Activated T-cell treated with anti-CD3 and anti-CD28 coated beads, Interleukin-2, amount 50 U/mL, for 72 hours (primary cell): ENCODE measurements at places on chromosomes 1 and 21.
A peak's percentile ranks its signal among the peaks of the same experiment; 100 is the strongest.

DNA sequence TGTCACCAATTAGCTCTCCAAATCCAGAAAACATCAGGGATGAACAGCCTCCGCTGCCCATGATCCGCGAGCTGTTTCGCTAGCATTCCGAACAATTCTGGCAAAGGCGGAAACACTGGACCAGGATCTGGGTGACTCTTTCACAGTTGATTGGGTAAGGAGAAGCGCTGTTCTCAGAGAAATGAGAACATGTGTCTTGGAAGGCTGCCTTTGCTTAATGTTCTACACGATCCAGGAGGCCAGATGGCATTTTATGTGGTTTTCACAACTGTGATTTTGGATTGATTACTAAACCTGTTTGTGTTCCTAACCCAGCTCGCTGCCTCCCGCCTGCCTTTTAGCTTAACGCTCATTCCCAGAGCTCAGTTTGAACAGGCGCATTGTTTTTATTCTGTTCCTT lies 144.0 kb downstream of the KIF26B start:
- no peak for DNase-seq

- no peak for DNase-seq
Observed at GRCh38 chr1:208599063-208599462, 354.9 kb upstream of the PLXNA2 start.

- DNase-seq: no peak
Observed at GRCh38 chr1:156433032-156433431, 64.0 kb downstream of the RHBG start.

DNA sequence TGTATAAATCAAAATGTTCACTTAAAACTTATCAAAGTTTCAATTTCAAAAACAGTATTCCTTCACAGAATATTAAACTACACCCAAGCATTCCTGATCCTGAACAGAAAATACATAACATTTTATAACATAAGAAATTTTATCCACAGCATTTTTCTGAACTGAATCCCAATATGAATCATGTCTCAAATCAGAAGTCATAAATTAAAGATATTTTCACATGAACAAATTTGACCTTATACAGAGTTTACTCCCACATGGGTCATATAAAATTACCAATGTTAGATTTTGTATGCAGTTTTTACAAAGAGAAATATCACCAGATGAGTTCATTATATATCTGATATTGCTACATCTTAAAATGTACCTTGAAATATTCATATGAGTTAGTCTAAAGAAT lies 48.6 kb upstream of the ASPM start:
- DNase-seq: no peak

DNA sequence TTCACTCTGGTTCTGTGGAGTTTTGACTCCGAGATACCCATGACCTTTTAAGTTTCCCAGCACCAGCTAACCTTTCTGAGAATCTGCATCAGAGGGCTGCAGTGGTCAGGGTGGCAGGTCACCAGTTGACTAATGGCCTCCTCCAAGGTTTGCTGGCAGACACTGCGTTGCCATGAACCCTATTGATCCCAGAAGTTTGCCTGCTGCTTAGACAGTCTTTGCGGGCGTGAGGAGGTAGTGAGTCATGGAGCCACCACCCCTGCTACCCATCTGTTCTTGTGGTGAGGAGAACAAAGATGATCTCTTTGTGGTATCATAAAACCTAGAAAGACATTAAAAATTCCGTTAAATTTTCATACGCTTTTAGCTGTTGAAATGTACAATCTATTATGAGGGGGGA lies 180.4 kb downstream of the FGGY start:
- DNase-seq: peak; percentile 78

GRCh38 chr1:116457946-116458604 lies 85.0 kb downstream of the ATP1A1 start:
- DNase-seq: no peak

DNA sequence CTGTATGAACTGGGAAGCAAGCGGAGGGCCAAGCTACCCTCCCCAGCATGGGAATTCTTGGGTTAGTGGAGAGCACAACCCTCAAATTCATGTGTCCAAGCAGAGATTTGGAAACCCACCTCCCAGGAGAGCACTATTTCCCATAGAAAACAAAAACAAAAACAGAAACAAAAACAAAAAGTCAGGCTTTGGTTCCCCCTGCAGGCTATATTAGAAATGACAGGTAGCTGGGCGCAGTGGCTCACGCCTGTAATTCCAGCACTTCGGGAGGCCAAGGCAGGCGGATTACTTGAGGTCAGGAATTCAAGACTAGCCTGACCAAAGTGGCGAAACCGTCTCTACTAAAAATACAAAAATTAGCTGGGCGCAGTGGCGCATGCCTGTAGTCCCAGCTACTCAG lies 10.8 kb downstream of the MINDY1 start:
- DNase-seq: peak; percentile 37

DNA sequence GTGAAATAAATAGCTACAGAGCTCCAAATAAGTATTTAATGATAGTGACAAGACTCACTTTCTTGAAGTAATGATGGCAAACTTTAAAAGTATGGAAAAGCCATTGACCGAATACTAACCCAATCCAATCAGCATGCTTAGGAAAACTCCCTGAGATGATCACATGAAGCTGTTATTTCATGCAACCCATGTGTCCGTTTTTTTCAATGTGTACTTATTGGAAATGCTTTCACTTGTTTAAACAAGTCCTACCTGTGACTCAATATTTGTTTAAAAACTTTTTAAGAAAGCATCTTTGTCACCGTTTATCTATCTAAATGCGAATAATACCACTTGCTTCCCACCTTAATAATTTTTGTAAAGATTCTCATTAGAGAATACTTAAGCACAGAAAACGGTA lies 185.8 kb downstream of the NRIP1 start:
- no peak for DNase-seq

- no peak for DNase-seq
Observed at GRCh38 chr1:200429221-200429751, 19.4 kb upstream of the ZNF281 start.

DNA sequence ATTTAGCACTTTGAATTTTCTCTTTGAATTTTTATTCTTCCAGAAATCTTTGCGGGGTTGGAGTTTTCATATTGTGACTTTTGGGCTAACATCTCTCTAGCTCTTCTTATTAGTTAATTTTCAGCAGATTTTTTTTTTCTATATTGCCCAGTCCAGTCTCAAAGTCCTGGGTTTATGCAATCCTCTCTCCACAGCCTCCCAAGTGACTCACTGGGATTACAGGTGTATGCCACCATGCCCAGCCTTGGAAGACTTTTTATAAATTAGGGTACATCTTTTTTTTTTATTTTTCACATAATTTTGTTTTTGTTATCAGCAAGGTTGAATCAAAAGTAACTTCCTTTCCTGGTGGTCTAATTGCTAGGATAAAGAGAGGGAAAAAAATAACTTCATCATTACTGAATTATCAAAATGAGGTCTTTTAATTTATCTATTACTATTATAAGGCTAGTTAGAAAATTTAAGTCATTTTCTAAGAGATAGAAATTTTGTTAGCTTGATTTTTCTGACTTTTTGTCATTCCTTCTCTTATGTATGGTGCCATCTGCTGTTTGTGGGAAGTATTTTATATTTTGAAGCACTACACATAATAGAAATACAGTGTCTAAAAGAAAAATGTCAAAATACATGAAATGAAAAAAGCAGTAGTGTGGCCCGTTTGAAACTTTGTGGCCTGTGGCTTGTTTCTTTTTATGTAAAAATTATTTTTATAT lies 273.4 kb upstream of the CACYBP start:
- no peak for DNase-seq

- DNase-seq: no peak
Observed at GRCh38 chr21:38953516-38953915, 147.8 kb downstream of the ETS2 start.

DNA sequence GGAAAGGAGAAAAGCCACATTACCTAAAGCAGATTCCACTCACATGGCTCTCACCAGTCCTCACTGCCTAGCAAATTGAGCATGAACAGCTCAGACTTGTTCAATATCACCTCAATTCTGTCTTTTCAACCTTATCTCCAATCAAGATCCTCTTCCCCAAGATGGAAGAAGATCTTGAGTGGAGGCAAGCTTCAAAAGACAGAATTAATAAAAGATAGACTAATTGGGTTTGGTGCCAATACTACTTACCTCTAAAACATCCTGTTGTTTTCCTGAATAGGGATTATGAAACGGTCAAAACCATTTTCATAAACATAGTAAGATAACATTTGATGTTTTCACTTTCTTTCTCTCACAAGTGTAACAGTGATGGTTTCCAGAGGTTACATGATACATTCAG lies 349.2 kb upstream of the PLD5 start:
- DNase-seq: no peak

DNA sequence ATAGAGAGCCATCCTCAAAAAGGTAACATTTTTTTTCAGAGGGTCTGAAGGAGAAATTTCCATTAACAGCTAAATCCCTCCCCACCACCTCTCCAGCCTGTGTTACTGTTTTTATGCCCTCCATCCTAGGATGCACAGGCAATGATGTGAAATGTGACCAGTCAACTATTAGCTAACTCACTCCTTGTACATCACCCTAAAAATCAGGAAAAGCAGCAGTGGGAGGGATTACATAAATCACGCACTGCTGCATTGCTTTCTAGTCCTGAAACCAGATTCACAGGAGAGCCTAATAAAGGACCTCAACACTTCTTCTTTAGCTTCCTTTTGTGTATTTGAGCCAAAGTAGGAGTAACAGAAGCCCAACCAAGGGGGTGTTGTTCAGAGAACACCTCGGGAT lies 66.3 kb downstream of the LMO4 start:
- no peak for DNase-seq

DNA sequence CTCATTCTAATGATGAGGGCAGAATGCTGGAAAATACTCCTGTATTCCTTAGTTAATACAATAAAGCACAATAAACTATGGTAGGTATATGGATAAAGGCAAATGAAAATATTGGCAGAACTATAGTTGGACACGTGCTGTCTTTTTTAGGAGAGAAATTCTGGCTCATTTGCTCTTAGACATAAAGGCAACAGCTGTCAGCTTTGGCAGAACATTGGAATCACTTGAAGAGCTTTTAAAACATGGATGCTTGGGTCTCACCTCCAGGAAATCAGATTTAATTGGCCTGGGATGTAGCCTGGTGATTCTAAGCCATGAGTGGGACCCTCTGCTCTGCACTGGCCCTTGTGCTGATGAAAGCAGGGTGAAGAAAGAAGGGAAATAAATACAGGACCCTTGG lies 9.9 kb downstream of the CRP start:
- no peak for DNase-seq

DNA sequence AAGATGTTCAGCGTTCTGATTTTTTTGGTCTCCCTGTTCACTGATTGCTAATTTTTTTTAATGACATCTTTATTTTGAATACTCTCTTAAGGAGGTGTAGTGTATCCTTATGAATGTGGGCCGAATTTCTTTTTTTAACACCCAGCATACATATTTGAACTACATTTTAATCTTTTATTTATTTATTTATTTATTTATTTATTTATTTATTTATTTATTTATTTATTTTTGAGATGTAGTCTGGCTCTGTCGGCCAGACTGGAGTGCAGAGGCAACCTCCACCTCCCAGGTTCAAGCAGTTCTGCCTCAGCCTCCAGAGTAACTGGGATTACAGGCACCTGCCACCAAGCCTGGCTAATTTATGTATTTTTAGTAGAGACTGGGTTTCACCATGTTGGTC lies 15.1 kb downstream of the ZBTB8A start:
- DNase-seq: no peak

DNA sequence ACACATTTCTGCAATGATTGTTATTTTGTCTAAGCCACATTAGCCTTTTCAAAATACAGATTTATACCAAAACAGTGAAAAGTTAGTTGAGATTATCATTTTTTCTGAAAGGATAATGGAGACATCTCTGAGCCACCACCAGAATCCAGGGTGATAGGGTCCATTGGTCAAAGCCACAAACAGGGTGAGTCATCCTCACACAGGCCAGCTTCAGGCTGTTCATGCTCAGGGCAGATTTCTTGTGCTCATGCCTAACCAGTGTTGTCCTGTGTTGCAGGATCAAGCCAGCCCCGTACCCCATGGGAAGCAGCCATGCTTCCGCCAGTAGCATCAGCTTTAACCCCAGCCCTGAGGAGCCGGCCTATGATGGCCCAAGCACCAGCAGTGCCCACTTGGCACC lies 13.4 kb downstream of the ELOA start:
- no peak for DNase-seq

DNA sequence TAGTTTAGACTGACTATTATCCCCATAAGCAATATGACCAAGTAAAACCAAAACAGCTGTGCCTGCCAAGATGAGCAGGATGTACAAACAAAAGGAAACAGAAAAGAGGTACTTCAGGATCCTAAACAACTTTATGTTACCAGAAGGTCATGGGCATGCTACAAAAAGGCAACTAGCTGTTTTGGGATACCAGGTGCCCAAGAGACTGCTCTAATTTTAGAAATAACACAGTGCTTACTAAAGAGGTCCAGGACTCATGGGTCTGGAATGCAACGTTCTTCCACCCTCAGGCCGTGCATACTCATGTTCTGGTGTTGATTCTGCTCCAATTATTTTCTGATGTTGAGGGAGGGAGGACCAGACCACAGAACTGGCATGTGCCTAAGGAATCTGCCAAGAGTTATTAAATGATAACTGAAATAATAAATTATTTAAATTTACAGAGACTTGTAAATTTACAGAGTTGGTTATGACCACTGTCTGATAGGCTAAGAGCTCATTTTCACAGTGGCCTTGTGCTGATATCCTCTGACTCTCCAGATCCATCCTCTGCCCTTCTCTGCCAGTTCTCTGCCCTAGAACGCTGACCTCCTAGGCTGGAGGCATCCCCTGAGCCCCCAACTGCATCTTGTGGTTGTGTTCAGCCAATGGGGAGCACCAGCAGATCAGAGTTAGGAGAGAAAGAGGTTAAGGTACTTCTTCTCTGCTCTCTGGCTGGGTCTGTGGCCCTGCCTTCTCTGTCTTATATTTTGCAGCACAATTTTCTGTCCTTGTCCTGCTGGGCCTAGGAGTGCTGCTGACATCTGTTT lies 37.7 kb upstream of the BCL10 start:
- no peak for DNase-seq

- DNase-seq: no peak
Observed at GRCh38 chr1:182260516-182260915, 131.1 kb downstream of the GLUL start.

- DNase-seq: no peak
Observed at GRCh38 chr21:27026501-27026900, 59.6 kb upstream of the ADAMTS5 start.

- DNase-seq: no peak
Observed at GRCh38 chr1:109025694-109026093, 16.2 kb downstream of the WDR47 start.
